Upper lobe of right lung (tissue), 1 donor: ENCODE measurements at places on chromosomes 7 and 10.

DNA sequence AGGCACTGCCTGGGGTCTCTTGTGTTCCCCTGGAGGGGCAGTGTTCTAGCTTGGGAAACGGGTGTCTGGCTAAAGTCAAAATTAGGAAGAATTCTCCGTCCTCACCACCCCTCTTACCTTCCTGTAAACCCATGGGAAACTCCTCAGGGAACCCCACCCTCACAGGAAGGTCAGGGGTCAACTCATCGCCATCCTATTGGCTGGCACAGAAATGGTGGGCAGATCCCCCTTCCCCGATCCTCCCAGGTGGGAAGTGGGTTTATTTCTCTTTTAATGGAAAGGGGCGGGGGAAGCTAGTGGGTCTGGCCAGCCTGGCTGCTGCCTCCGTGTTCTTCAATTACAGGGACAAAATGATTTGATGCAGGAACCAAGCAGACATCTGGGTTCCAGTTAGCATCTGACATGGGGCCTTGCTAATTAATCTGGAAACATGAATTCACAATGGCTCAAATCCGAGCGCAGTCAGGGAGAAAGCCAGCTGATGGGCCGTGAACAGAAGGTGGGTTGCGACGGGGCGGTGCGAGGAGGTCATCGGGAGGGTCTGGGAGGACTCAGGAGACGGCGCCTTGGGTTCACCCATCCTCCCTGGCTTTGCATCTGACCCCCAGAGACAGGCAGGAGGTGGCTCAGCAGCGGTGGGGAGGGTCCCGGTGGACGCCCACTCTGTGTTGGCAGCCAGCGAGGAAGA lies 66.6 kb downstream of the SLIT1 start:
- DNase-seq = no peak
- H3K36me3 ChIP-seq = no peaks in the 10 kb centered on the region
- no peak overlapping the region for H3K4me3 ChIP-seq
- no peaks in the 10 kb centered on the region for H3K4me1 ChIP-seq
- H3K27ac ChIP-seq = no peak overlapping the region
- peaks cover 7% of the 10 kb centered on the region for H3K27me3 ChIP-seq

DNA sequence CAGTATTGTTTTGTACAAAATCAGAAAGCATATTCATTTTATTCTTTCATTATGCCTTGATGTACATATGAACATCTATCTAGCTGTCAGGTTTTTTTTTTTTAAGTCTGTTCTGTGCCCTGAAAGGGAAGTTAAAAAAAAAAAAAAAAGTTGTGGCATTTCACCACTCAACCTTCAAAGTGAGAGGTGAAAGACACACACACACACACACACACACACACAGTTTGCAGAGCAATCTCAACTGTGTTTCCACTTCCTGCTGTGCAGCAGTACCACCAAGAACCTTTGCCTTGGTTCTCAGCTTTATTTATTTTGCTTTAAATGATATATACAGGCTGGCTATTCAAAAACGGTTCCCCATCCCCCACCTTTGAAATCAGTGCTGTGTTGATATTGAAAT lies 955.6 kb downstream of the GATA3 start:
- no peak overlapping the region for H3K27ac ChIP-seq
- no peaks in the 10 kb centered on the region for H3K27me3 ChIP-seq
- H3K4me1 ChIP-seq = no peaks in the 10 kb centered on the region
- DNase-seq = no peak
- no peaks in the 10 kb centered on the region for H3K36me3 ChIP-seq

DNA sequence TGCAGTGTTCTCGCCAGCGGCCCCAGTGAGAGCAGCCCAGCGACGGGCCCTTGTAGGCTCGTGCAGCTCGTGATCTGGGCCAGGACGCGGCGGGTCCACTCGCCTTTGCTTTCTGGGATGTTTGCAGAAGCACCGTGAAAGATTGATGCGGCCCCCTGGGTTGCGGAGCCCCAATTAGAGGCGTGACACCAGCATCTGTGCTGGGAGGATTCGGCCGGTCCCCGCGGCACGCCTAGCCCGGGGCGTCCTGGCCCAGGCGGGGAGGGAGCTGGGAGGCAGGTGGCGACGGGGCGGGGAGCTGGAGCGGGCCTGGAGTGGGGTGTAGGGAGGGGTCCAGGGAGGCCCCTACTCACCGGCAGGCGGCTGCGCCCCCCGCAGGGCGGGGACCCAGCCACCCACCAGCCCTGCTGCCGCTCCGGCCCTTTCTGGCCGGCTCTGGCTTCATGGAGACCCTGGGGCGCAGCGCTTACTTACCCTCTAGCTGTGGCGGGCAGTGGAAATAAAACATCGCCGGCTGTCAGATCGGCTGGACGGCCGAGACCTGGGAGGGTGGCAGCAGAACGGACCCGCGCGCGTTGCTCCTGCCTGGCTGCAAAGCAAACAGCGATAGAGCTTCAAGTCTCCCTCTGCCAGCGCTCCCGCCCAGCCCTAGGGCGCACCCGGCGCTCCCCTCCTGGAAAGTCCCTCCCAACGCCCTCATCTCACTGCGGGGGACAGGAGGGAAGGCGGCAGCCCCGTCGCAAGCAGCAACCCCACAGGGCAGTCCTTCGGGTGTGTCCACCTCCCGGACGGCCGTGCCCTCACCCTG lies 752 bp downstream of the DRGX start:
- H3K27ac ChIP-seq = no peak overlapping the region
- H3K27me3 ChIP-seq = peaks cover 89% of the 10 kb centered on the region
- peaks cover 9% of the 10 kb centered on the region for H3K4me1 ChIP-seq
- DNase-seq = no peak
- H3K4me3 ChIP-seq = no peak overlapping the region

GRCh38 chr7:30986738-30987137 lies 23.0 kb downstream of the GHRHR start:
- H3K4me1 ChIP-seq = peaks cover 12% of the 10 kb centered on the region
- H3K4me3 ChIP-seq = no peak overlapping the region
- DNase-seq = no peak
- H3K27me3 ChIP-seq = no peaks in the 10 kb centered on the region

- H3K4me3 ChIP-seq = peak overlapping the region; percentile 89
- H3K4me1 ChIP-seq = peaks cover 30% of the 10 kb centered on the region
- H3K27ac ChIP-seq = peak overlapping the region; percentile 99
Measured at GRCh38 chr10:30432622-30433305, 1.2 kb upstream of the MAP3K8 start.

- no peak overlapping the region for H3K27ac ChIP-seq
- H3K4me3 ChIP-seq = no peak overlapping the region
- peaks cover 14% of the 10 kb centered on the region for H3K4me1 ChIP-seq
- DNase-seq = no peak
Measured at GRCh38 chr10:30510932-30511700, 77.1 kb downstream of the MAP3K8 start.

DNA sequence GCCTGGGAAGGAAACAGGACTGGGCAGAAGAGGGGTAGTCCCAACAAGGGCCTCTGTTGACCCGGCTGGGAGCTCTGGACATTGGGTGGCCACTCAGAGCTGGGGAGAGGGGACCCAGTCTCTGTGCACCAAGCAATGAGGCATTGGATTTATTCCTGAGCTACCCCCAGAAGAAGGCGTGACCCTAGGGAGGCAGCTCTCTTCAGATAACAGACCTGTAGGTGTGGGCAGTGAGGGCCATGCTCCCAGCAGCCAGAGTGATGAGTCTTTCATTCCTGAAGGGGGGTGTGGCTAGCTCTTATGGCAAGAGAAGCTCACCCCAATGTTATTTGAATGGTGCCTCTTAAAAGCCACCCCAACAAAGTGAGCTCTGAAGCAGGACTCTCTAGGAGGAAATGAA lies 20.4 kb downstream of the TEX36 start:
- H3K27me3 ChIP-seq = no peaks in the 10 kb centered on the region
- no peak for DNase-seq
- H3K4me1 ChIP-seq = no peaks in the 10 kb centered on the region
- H3K27ac ChIP-seq = no peak overlapping the region
- H3K36me3 ChIP-seq = no peaks in the 10 kb centered on the region
